ENCODE measurements at places on chromosomes 1 and 21.

DNA sequence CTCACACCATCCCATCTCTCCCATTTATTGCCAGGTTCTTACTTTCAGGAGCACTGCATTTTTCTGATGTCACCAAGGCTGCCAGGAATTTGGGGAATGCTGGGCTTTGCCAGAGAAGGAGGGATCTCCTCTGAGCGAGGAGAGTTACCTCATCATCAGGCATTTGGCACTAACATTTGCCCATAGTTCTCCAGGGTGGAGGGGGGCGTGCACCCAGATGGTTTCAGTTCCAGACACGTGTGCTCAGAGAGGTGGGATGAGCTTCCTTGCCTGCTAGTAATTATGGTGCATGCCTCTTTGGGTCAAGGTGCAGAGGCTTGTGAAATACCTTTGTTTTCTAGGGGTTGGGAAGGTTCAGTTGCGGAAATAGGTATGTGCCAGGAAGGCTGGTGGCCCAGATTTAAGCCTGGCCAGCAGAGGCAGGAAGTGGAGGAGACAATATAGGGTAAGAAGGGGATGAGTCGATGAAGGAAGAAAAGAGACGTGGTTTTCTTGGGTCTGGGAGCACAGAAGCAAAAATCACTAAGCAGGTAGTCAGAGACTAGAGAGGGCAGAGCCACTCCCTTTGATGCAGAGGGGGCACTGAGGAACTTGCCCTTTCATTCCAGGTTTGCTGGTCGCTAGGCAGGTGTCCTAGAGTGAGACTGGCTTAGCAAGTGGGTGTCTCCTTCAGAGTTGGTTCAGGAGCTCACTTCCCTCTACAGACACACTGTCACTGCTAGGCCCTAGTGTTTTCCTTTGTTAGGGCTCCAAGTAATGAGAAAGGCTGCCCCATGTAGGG is 7.2 kb downstream of the TUFT1 start:
- H3K4me3 ChIP-seq = no peak overlapping the region
- no peaks in the 10 kb centered on the region for H3K36me3 ChIP-seq
- H3K4me1 ChIP-seq = no peaks in the 10 kb centered on the region

DNA sequence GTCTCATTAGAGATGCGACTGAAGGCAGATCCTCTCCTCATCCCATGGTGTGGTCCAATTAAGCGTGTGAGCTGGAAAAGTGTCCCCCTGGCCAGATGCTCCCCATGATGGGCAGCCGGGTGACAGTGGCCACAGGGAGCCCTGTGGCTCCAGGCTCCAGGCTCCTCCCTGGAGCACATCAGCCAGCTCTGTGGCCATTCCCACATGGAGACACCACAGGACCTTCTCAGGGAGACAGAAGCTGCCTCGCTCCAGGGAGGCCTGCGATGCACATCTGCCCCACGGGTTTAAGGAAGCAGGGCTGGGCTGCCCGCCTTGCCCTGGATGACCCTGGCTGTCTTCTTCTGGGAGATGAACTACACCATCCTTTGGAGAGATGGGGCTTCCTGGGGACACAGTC is 99.9 kb upstream of the TLR5 start:
- no peaks in the 10 kb centered on the region for H3K4me1 ChIP-seq
- no peak for DNase-seq
- H3K4me3 ChIP-seq = no peak overlapping the region

GRCh38 chr1:113325022-113325421 is 65.3 kb upstream of the MAGI3 start:
- no peak for DNase-seq
- H3K36me3 ChIP-seq = no peaks in the 10 kb centered on the region
- no peak overlapping the region for H3K4me3 ChIP-seq
- H3K4me1 ChIP-seq = no peaks in the 10 kb centered on the region

GRCh38 chr1:85549244-85549643 is 31.3 kb upstream of the CCN1 start:
- H3K27ac ChIP-seq = no peak overlapping the region
- H3K4me3 ChIP-seq = no peak overlapping the region
- H3K4me1 ChIP-seq = no peaks in the 10 kb centered on the region
- no peaks in the 10 kb centered on the region for H3K36me3 ChIP-seq
- DNase-seq = no peak
- H3K27me3 ChIP-seq = no peaks in the 10 kb centered on the region

GRCh38 chr1:152021569-152021968 is 15.2 kb downstream of the S100A11 start:
- H3K27me3 ChIP-seq = no peaks in the 10 kb centered on the region
- H3K36me3 ChIP-seq = no peaks in the 10 kb centered on the region
- no peak overlapping the region for H3K4me3 ChIP-seq
- no peaks in the 10 kb centered on the region for H3K4me1 ChIP-seq
- H3K27ac ChIP-seq = no peak overlapping the region

GRCh38 chr21:42195378-42196031 is 23.4 kb upstream of the ABCG1 start:
- no peaks in the 10 kb centered on the region for H3K27me3 ChIP-seq
- H3K4me3 ChIP-seq = no peak overlapping the region
- H3K36me3 ChIP-seq = no peaks in the 10 kb centered on the region
- H3K27ac ChIP-seq = no peak overlapping the region

GRCh38 chr21:26565111-26565510 is 8.0 kb downstream of the CYYR1 start:
- peak overlapping the region; percentile 55 for H3K27ac ChIP-seq
- no peaks in the 10 kb centered on the region for H3K27me3 ChIP-seq
- no peaks in the 10 kb centered on the region for H3K36me3 ChIP-seq
- H3K4me1 ChIP-seq = no peaks in the 10 kb centered on the region

DNA sequence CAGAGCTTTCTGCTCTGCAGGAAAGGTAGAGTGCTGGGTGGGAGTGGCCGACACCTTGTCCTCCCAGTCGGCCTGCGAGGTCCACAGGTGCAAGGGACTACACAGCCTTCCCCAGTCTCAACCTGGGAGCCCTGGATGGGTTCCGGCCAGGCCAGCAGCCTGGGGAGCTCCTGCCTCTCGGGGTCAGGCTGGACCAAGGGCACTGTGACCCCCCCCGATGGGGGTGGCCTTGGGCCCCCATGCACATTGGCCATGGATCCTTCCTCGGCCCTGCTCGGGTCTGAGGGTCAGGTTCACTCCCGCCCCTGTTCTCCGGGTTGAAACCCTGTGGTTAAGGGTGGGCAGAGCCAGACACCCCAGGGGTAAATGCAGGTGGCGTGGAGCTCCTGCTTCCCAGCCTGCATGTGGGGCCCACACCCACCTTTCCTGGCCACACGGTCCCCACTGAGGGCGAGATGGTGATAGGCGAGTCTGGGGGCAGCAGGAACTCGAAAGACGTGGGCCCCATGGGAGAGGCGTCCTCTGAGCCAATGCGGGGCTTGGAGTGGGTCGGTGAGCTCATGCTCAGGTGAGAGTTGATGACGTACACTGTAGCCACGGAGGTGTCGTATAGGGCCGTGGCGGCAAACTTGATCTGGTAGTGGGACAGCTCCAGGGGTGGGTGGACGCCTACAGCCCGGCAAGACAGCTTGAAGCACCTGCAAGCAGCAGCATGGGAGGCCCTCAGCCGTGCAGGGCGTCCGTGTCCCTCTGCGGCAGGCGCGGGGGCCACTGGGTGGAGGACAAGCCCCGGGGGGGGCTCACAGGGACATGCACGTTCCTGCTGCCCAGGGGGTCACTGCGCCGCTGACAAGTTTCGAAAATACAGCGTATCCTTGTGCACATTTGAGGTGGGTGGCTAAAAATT is 10.8 kb upstream of the TMEM52 start:
- no peak overlapping the region for H3K4me3 ChIP-seq
- DNase-seq = no peak
- no peaks in the 10 kb centered on the region for H3K27me3 ChIP-seq
- no peaks in the 10 kb centered on the region for H3K4me1 ChIP-seq
- no peaks in the 10 kb centered on the region for H3K36me3 ChIP-seq

DNA sequence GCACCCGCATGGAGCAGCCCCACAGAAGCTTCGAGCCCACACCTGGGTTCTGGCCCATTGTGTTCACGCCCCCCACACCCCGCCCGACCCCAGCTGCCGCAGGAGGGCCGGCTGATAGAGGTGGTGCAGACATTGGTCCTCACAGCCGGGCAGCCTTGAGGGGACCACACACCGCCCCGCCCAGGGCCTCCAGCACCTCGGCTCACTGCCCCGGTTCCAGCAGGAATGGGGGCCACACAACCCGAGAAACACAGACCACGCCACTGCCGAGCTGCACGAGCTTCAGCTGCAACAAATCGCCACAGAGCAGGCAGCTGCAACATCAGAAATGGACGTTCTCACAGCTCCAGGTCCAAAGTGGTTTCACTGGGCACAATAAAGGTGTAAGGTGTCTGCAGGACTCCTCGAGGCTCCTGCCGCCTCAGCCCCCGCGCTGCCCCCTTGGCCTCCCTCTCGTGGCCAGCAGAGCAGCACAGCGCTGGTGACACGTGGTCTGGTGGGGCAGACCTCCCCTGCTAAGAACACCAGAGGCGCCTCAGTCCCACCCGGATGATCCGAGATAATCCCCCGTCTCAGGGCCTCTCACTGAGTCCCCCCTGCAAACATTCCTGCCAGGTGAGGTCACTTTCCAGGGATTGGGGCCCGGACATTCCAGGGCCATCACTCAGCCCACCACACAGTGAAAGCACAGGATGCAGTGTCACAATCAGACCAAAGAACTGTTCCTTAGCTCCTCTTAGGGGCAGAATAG is 62.3 kb upstream of the ADARB1 start:
- no peaks in the 10 kb centered on the region for H3K27me3 ChIP-seq
- H3K4me1 ChIP-seq = no peaks in the 10 kb centered on the region
- H3K36me3 ChIP-seq = no peaks in the 10 kb centered on the region
- no peak overlapping the region for H3K4me3 ChIP-seq

DNA sequence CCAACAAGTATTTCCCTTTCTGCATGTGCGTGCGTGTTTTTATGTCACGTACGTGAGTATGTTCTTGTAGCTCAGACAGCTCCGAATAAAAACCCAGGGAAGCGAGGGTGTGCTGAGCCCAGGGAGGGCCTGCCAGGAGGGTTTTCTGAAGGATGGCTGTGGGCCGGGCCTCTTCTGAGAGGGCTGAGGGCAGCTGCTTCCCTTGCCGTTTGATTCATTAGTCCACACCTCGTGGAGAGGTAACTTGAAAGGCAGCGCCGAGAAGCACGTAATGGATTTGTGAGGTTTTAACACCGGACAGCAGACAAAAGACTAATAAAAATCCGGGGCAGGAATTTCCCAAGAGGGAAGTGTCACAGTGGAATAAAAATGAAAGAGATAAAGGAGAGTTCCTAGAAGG is 29.5 kb downstream of the CD247 start:
- H3K4me3 ChIP-seq = no peak overlapping the region
- H3K27me3 ChIP-seq = no peaks in the 10 kb centered on the region
- H3K4me1 ChIP-seq = no peaks in the 10 kb centered on the region
- no peak overlapping the region for H3K27ac ChIP-seq
- no peak for DNase-seq

GRCh38 chr1:228478912-228479711 is 8.1 kb upstream of the RNF187 start:
- H3K27ac ChIP-seq = no peak overlapping the region
- no peaks in the 10 kb centered on the region for H3K4me1 ChIP-seq
- no peak for DNase-seq
- no peaks in the 10 kb centered on the region for H3K27me3 ChIP-seq
- no peaks in the 10 kb centered on the region for H3K36me3 ChIP-seq
- H3K4me3 ChIP-seq = no peak overlapping the region

GRCh38 chr1:168400139-168400538 is 119.5 kb downstream of the TBX19 start:
- no peaks in the 10 kb centered on the region for H3K27me3 ChIP-seq
- H3K36me3 ChIP-seq = no peaks in the 10 kb centered on the region
- no peak for DNase-seq
- no peak overlapping the region for H3K27ac ChIP-seq
- H3K4me1 ChIP-seq = no peaks in the 10 kb centered on the region

DNA sequence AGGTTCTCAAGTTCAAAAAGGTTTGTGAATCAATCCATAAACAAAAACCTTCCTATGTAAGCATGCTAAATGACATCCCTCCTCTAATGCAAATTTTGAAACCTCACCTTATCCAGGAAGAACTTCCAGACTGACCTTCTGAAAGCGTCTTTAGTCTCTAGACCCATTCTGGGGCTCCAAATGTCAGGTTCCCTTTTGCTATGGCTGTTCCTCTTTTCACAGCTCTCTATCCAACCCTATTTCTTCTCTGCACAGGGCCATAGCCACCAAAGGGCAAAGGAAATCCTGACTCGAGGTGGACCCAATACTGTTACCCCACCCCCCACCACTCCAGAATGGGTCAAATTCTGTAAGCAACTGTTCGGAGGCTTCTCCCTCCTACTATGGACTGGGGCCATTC is 3.4 kb downstream of the ATP1A4 start:
- DNase-seq = no peak
- no peaks in the 10 kb centered on the region for H3K27me3 ChIP-seq

GRCh38 chr1:2787163-2787911 is 14.2 kb downstream of the TTC34 start:
- H3K4me1 ChIP-seq = no peaks in the 10 kb centered on the region
- no peaks in the 10 kb centered on the region for H3K27me3 ChIP-seq
- DNase-seq = no peak
- H3K27ac ChIP-seq = no peak overlapping the region
- H3K36me3 ChIP-seq = no peaks in the 10 kb centered on the region
- no peak overlapping the region for H3K4me3 ChIP-seq

GRCh38 chr1:212962509-212962908 is 12.2 kb downstream of the VASH2 start:
- DNase-seq = no peak
- H3K4me3 ChIP-seq = no peak overlapping the region
- H3K27ac ChIP-seq = no peak overlapping the region
- H3K36me3 ChIP-seq = no peaks in the 10 kb centered on the region
- no peaks in the 10 kb centered on the region for H3K27me3 ChIP-seq

GRCh38 chr21:40383951-40384350 is 463.0 kb downstream of the DSCAM start:
- H3K27ac ChIP-seq = no peak overlapping the region
- H3K27me3 ChIP-seq = no peaks in the 10 kb centered on the region
- no peaks in the 10 kb centered on the region for H3K36me3 ChIP-seq
- no peak for DNase-seq
- H3K4me3 ChIP-seq = no peak overlapping the region
- no peaks in the 10 kb centered on the region for H3K4me1 ChIP-seq

DNA sequence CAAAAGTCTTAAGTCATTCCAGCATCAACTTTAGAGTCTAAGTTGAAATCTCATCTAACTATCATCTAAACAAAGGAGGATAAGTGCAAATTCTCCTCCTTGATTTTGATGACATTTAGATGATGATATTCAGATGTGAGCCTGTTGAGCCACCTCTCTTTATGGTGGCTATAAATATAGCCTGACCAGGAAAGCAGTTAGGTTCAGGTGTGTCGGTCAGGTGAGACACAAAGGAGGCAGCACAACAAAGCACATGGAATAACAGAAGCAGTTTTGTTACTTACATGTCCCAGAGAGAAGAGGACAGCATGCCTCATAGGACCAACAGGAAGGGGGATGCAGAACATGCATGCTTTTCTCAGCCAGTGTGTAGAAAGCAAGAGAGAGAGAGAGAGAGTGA is 30.6 kb upstream of the PLA2G2A start:
- H3K4me1 ChIP-seq = no peaks in the 10 kb centered on the region
- no peaks in the 10 kb centered on the region for H3K27me3 ChIP-seq
- no peak overlapping the region for H3K4me3 ChIP-seq

- H3K36me3 ChIP-seq = no peaks in the 10 kb centered on the region
- H3K4me1 ChIP-seq = no peaks in the 10 kb centered on the region
- H3K4me3 ChIP-seq = no peak overlapping the region
- DNase-seq = no peak
Measured at GRCh38 chr1:2416403-2416802, 4.0 kb upstream of the PEX10 start.

GRCh38 chr1:169368406-169368769 is 393 bp downstream of the BLZF1 start:
- H3K27ac ChIP-seq = peak overlapping the region; percentile 85
- no peak for DNase-seq
- H3K36me3 ChIP-seq = no peaks in the 10 kb centered on the region
- H3K4me3 ChIP-seq = peak overlapping the region; percentile 60
- no peaks in the 10 kb centered on the region for H3K27me3 ChIP-seq
